ENCODE measurements at places on chromosomes 3 and 15.

GRCh38 chr3:150268426-150269391, 139.4 kb upstream of the TSC22D2 start:
- DNase-seq, result no peak

- DNase-seq, result no peak
These were observed 19.9 kb downstream of the ACKR2 start for GRCh38 chr3:42829083-42829627.

- DNase-seq, result peak; percentile 59
These were observed 24.6 kb downstream of the TRA2B start for GRCh38 chr3:185912929-185913901.

DNA sequence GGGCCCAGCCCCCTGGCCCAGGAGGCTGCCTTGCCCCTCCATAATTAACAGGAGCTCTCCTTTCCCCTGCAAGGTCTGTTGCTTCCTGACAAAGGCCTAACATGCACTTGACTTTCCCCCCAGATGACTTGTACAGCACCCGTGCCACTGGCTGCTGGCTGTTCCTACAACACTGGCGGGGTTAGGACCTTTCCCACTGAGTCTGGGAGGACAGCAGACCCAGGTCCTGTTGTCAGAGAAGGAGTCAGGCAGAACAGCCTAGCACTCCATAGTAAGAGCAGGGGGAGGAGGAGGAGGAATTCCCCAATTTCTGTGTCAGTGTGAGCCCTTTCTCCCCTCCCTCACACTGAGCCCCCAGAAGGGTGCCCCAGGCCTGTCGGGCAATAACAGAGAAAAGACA, 99.2 kb downstream of the CORO2B start:
- DNase-seq, result no peak

- DNase-seq, result no peak
These were observed 322.5 kb upstream of the COL8A1 start for GRCh38 chr3:99315896-99316295.

- no peak for DNase-seq
These were observed 162.5 kb downstream of the WNT7A start for GRCh38 chr3:13717222-13717895.

DNA sequence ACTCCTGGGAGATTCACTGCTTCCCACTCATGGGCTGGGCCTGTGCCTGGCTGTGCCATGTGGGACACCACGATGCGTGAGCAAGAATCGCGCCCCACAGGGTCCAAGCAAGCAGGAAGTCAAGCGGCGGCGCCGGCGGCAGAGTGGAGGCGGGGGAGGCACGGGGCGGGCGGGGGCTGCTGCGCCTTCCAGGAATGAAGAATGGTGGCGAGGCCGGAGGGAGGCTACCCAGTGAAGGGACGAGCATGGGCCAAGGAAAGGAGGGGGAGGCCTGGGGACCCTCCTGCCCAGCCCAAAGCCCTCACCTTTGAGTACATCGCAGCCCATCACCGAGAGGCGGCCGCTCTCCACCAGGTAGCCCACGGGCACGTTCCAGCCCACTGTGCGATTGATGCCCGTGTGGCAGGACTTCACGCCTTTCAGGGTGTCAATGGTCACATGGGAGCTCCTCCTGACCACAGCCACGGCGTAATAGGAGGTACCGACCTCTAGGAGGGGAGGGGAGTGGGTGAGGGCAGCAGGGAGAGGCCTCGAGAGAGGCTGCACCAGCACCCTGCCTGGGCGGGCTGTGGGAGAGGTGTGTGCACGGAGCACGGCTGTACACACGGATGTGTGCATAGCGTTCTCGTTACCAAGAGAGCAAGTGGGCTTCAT, 5.5 kb downstream of the MELTF start:
- DNase-seq, result no peak

Data from NCI-H82 (cell line).